HFF-Myc (cell line): ENCODE measurements at places on chromosomes 5 and 9.

GRCh38 chr5:51559339-51559738 is 176.1 kb downstream of the ISL1 start:
- DNase-seq: no peak

GRCh38 chr9:91164724-91165520 is 196.8 kb downstream of the AUH start:
- peak; percentile 92 for DNase-seq

DNA sequence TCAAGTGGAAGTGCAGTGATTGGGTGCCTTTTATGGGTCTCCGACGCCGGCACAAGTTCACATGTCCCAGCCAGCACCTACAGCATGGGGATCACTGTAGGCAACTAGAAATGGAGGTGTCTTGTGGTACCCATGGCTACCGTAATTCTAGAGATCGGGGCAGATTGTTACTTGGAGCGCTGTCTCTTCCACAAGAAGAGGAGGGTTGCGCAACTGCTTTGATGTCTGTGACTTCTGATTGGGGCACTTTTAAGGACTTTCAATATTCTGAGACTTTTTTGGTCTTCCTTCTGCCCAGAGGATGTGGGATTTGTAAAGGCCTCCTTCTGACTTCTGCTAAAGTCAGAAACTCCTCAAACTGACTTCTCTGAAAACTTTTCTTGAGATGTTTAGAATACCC is 41.9 kb downstream of the GLRX start:
- DNase-seq: no peak

GRCh38 chr9:82130331-82131042 is 141.9 kb downstream of the SPATA31D1 start:
- no peak for DNase-seq

DNA sequence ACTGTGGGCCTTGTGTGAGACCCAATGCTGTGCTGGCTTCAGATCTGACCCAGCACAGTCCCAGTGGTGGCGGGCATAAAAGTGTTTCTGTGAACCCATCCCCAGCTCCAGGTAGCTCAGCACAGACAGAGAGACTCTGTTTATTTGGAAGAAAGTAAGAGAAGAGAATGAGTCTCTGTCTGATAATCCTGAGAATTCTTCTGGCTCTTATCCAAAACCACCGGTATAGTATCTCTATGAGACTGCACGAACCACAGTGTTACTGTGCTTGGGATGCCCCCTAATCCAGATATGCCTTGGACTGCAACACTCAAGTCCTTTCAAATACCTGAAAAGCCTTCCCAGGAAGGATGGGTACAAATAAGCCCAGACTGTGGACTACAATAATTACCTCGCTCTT is 1660.8 kb upstream of the ACO1 start:
- no peak for DNase-seq

- DNase-seq: no peak
These were observed 28.5 kb upstream of the CETN3 start for GRCh38 chr5:90438100-90438499.

DNA sequence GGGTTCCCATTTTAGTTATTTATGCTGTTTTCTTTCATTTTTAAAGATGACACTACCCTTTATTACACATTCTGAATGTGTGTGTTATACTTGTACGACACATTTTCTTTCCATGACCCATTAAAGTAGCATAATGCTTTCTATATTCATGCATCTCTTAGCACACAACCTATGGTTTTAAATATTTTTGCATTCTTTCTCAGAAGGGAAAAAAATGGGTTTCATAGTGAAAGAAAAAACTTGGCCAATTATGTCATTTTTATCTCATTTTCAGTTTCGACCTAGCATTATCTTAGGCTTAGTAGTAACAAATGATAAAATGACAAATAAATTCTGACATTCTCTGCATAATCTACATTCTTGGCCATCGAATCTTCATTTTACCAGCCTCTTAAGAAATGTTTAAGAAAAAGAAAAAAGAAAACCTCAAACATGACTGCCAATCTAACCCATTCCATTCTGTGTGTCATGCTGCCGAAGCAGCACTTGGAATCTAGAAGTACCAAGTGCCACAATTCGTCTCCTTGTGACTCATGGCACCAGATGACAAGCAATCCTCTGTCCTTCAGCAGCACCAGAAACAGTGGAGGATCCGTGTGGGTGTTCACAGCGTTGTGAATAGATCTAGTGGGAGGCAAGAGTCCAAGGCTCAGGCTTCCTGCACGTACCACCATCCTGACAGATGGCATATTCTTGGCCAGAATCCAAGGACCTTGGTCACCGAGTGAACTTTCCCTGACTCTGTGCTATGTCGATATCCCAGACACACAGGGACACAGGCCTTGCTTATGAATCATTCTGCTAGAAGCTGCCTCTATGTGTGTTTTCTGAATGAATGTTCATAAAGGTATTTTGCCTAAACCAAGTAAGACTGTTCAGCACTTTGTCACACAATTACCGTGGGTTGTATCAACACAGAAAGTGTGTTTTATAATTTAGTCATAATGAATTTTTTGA is 502.7 kb downstream of the NR2F1-AS1 start:
- DNase-seq: peak; percentile 69

GRCh38 chr5:141298376-141298775 is 5.5 kb downstream of the SLC25A2 start:
- DNase-seq: no peak

GRCh38 chr9:104069288-104069687 is 24.8 kb upstream of the SMC2 start:
- no peak for DNase-seq

DNA sequence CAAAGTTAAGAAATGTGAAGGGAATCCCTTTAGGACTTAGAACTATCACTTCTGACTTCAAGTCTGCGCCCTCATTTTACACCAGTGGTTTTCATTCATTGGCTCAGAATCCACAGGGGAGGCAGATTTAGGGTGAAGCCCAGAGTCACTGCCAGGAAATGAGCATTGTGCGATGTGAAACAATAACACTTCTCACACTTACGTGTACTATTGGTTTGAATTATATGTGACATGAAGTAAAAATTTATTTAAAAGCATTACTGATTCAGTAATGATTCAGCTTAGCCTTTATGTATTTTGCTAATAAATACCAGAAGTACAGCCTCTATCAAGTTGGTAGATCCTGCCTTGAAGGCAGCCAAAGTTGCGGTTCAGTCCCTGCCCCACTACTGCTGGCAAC is 98.6 kb downstream of the PAM start:
- DNase-seq: peak; percentile 73

DNA sequence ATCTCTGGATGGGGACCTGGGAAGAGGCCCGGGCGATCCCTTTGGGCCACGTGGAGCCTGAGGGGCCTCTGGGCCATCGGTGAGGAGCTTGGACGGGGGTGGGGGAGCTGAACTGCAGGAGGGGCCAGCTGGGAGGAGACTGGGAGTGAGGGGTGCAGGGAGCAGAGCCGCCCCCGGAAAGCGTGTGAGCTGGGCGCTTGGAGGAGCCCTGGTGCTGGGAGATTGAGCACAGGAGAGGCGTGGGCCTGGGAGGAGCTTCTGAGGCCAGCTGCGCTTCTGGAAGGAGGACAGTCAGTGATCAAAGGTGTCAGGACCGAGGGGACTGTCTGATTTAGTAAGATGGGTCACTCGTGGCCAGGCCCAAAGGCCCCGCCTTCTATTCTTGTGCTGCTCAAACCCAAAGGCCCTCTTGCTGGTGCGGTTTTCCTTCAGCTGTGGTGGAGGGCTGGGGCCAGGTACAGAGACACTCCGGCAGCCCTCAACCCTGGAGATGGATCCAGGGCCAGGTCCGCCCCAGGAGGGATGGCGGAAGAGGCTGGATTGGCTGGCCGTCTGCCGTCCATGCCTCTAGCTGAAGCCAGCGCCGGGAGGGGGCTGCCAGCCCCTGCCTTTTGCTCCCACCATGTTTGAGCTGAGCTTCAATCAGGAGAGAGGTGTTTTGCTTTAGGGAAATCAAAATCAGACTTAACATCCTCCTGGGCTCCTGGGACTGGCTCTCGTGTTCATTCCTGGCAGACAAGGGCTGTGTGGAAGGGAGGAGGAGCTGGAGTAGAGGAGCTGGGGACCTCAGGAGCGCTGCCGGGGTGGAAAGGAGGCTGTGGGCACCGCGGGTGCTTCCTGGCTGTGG is 21.6 kb downstream of the NCS1 start:
- no peak for DNase-seq

DNA sequence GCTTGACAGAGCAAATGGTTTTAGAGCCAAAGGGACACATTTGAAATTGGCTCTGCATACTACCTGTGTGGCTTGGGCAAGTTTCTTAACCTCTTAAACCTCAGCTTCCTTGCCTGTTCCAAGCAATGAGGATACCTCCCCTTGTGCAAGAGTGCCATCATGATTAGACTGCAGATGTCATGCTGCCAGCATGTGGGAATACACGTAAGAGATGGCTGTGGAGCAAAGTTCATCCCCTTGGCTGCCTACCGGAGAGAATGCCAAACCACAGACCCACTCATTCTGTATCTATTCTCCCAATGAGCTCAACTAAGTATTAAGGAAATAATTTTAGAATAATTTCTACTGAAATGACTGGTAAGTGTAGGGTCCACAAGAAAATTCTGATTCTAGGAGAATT is 101.3 kb downstream of the WDR41 start:
- no peak for DNase-seq
